NCI-H1436 treated with DMSO at 0.1 percent for 48 hours (cell line): ENCODE measurements at places on chromosomes 11 and 22.

DNA sequence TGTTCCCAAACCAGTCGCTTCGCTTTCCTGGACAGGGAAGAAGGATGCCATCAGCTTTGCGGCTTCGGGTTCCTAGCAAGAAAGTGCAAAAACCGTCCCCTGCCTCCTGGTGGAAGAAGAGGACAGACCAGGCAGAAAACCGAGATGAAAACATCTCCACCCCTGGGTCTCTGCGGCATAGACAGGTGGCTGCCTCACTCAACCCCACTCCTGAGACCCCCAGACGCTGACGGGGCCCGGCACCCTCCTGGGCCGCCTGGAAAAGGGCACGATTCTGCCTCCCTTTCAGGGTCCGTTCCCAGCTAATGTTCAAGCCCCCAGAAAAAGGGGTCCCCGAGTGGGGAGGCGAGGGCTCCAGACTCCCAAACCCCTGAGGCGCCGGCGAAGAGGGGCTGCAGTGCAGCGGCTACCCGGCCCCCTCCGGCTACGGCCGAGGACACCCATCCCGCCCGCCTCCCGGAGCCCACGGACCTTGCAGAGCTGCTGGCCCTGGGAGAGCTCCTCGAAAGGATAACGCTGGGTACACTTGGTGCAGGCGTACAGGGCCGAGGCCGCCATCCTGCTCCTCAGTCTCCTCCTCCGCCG, 569 bp downstream of the FAM76B start:
- no peak for DNase-seq

DNA sequence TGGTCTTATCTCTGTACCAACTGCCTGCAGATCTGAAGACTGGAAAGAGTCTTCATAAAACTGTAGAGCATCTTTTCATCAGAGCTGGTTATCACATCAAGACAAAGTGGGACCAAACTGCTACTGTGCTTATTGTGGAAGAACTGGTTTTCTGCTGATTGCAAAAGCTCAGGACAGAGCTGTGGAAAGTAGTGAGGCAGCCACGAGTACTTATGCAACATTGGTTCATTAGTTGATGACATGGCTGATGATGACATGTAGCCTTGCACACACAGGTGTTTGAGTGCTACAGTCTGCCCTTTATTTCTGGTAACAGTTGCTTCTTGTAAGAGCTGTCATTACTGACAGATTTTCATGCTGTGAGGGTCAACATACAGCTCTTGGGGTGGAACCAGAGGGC, 185.4 kb upstream of the GUCY1A2 start:
- no peak for DNase-seq

GRCh38 chr11:104198576-104198975, 34.6 kb upstream of the PDGFD start:
- DNase-seq: no peak

GRCh38 chr11:120660024-120660565, 148.5 kb downstream of the GRIK4 start:
- DNase-seq: no peak

DNA sequence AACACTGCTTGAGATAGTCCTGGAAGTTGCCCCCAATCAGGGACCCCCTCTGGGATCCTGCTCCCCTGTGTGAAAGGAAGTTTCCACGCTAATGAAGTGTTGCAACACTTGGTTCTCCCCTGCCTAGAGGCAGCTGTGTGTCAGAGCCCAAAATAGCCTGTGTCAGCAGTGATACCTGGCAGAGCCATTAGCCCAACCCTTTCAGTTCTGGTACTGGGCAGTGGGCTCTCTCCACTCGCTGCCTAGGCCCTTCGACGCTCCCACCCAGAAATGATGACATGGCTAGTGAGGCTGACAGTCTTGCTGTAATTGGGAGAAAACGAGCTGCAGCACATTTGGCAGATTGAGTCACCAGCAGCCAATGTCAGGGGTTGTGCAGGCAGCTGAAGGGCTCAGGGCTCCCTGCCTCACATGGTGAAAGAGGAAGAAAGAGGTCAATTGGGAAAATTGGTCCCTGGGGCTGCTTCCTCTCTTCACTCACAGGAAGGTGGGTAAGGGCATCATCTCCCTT, 1.4 kb upstream of the NXF1 start:
- DNase-seq: no peak

DNA sequence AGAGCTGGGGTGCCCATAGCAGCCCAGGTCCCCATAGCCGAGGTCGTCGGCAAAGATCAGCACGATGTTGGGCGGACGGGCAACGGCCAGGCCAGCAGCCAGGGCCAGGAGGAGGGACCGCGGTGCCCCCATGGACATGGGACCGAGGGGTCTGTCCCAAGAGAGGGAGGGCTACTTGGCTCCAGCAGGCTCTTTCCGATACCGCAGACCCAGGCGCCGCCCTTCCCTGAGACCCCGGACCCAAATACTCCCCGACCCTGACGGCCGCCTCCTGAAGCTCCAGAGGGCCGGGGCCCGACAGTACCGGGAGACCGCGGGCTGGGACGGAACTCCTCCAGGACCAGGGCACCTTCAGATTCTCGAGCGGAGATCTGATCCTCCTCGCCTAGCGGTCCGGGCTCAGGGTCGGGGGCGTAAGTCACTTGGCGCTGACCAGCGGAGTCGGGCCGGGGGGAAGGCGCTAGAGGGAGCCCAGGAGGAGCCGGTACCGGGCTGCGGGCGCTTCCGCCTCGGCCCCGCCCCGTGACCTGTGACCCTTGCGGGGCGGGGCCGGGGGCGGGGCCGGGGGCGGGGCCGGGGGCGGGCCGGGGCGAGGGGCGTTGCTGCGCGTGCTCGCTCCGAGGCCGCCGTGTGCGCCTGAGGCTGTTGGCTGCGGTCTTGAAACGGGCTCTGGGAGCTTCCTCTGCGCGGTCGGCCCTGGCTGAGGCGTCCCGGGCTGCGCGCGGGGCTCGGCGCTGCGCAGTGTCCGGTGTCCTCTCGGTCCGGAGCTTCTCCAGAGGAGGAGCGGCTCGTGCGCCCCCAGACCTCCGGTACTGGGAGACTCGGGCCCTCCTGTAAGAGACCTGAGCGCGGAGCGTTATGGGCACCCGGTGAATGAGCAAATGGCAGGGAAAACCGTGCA, at the start of gene ARSA:
Gene ARSA (minus strand): TSS at position 511 of the 901 bp plus-strand sequence. CDS start 373 bp downstream, at position 138.
- no peak for DNase-seq

- DNase-seq: no peak
Observed at GRCh38 chr22:40671369-40671768, 7.9 kb upstream of the MCHR1 start.

DNA sequence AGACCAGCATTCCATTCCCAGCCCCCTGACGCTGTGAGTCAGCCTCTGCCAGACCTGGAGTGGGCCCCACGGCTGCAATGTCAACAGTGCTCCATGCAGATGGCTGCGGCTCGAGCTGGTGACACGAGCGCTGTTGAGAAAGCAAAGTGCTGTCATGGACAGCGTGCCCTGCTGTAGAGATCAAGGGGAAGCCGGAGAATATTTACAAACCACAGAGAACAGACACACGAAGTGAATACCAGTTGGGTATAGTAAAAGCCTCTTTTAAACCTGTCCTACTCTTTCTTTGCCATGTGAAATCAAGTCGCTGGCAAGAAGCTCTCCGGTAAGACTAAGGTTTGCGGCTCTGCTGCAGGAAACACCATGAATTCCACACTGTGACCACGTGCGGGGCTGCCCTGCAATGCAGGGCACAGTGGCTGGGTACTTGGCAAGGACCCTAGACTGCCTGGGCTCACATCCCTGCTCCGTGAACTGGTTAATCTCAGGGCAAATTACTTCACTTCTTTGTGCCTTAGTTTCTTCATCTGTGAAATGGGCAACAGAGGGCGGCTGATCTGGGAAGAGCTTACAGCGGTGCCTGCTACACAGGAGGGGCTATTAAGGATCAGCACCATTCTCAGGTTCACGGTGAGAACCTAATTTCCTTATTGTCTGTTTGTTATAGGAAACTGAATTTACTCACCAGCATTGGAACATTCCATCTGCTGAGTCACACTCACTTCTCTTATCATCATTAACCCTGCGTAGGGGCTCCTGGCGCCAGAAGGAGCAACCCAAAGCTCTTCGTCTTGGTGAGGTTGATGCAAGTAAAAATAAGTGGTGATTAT, 27.8 kb upstream of the ELFN2 start:
- no peak for DNase-seq

GRCh38 chr22:46649141-46650077, 29.2 kb downstream of the GRAMD4 start:
- no peak for DNase-seq

- no peak for DNase-seq
Observed at GRCh38 chr11:46134540-46134939, 13.3 kb upstream of the PHF21A start.

DNA sequence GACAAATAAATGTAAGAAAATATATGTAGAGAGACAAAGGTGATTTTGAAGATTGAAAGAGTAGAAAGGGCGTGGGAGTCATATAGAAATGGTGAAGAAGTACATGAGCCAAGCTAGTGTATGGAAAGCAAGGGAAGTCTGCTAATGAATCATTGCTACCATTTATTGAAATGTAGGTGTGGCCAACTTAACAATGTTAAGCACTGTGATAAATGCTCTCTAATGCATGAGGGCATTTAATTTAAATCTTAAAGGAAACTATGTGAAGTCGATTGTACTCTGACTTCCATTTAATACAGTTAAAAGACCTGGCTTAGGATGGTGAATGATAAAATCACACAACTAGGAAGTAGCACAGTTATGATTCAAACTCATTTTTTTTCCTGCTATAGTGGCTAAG, 219.9 kb downstream of the CASP12 start:
- DNase-seq: no peak

DNA sequence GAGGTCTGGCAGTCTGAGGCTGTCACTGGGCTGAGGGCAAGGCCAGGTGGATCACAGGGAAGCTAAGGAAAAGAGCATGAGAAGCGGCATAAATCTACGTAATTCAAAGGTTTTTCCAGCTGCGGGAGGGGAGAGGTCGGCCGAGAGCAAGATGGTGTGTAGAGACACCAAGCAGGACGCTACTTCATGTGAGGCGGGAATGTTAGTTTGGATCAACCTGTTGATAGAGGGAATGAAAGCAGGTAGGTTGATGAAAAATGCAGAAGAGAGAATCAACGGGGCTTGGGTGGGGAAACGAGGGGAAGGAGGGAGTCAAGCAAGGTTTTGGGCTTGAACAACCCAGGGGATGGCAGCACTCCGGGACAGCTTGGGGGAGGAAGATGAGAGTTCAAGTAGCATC, 2.9 kb downstream of the B3GNT6 start:
- no peak for DNase-seq

- DNase-seq: no peak
Observed at GRCh38 chr11:94501522-94501921, 7.7 kb downstream of the ANKRD49 start.

DNA sequence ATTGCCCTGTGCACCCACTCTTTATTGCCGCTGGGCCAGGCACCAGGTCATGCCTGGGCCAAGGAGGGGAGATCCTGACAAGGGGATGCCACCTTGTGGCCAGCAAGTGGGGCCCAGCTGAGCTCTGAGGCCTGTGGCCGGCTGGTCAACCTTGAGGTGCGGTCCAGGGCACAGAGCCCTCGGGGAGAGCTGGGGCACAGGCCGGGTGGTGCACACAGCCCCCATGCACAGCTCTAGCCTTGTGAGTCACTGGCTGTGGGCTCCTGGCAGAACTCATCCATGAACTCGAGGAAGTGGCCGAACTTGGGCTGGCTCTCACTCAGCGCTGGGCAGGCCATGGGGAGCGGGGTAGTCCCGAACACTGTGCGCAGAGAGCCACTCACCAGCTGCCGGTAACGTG, 94.3 kb downstream of the RNF169 start:
- DNase-seq: no peak

- DNase-seq: no peak
Observed at GRCh38 chr11:122796128-122796717, 42.1 kb upstream of the CRTAM start.

DNA sequence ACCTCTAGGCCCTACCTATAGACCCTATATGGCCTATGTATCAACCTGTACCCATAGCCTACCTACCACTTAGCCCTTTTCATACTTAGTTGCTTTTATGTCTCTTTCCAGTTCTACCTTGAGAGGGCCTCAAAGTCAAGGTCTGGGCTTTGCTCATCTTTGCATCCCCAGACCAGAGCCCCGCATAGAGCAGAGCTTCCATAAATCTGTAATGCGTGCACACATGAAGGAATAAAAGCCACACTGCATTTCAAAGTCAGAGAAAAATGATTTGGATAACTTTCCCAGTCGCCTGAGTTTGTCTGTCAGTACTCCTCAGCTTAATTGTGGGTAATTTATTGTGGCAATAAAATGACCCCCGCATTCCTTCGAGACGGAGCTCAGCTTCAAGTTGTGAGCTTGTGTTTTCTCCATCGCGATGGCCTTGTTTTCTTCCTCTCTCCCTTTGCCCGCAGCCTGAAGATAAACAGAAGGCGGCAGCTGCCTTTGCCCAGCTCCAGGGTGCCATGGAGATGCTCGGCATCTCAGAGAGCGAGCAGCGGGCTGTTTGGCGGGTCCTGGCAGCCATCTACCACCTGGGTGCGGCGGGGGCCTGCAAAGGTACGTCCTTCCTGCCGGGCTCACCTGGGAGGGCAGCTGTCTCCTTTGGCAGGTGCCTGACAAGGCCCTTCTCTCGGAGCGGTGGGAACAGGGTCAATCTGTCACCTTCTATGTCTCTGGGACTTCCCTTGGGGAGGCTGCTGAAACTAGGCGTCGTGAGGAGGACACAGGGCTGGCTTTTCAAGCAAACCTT, 55.7 kb downstream of the MYO18B start:
- no peak for DNase-seq

GRCh38 chr11:104967534-104968354, 630 bp downstream of the CASP4 start:
- DNase-seq: no peak

DNA sequence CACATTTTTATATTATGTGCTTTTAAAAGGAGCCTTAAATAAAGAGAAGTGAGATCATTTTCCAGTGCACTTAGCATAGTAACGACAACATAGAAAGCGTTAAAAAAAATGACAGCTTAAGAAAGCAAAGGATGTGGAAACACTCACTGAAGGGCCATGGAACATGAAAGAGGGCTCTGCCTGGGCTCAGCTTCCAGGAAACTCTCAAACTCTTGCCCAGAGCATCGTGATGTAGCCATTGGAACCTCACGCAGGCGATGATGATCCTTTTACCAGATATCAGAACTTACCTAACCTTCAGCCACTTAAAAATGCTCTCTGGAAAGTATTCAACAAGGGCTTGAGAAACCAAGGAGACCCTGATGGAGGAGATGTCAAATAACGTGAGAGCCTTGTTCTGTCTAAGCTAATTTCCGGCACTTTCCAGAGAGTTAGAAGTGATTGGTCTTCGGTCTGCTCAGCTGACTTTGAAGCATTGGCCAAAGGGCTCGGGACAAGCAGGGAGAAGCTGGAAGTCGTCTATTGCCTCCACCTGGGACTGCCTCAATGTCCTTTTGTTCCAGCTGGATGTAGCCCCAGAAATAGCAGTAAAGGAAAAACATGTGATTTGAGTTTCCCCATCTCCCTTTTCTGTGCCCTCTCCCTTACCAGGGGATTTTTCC, 21.5 kb upstream of the ETS1 start:
- no peak for DNase-seq

DNA sequence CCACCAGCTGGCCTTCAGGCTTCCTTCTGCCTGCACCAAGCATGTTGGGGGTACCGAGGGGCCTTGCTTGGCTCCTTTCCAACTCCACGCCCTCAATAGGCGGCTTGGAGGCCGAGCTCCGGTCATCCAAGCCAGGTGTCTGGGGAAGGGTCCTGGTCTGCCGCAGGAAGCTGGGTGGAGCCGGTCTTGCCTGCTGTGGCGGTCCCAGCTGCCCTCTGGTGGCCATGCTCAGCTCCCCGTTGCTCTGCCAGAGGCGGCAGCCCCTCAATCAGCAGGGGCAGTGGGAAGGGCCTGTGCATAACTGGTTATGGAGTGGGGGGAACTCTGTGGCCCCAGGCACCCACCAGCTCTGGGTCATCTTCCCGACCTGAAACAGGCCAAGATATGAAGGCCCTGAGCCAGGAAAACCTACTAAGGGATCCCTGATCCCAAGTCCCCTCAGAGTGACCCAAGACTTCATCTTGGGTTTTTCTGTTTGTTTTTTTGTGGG, 3.2 kb downstream of the ARVCF start:
- DNase-seq: no peak
